ENCODE measurements at places on chromosomes 12 and 14.
A peak's percentile ranks its signal among the peaks of the same experiment; 100 is the strongest.

- no peak for DNase-seq
Measured at GRCh38 chr12:103102225-103102744, 144.8 kb downstream of the ASCL1 start.

- DNase-seq, result no peak
Measured at GRCh38 chr12:19689801-19690472, 250.6 kb downstream of the AEBP2 start.

- DNase-seq, result no peak
Measured at GRCh38 chr14:91848504-91849001, 18.8 kb downstream of the TC2N start.

- DNase-seq, result no peak
Measured at GRCh38 chr12:47364261-47364660, 284.5 kb upstream of the AMIGO2 start.

DNA sequence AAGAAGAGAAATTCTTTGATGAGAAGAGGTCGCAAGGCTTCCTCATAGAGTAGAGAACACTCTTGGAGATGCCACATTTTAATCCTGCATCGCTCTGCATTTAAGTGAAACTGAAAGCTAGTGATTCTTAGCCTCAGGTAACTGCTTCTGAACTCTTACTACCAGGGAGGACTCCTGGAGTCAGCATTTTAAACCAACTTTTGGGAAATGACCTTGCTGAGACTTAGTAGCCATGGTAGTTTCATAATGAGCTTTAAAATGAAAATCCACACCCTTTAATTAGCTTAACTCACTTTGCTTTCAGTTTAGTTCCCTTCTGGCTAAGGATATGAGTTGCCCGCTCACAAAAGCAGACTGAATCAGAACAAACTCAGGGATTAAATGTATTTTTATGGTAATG lies 80.3 kb downstream of the SYNE2 start:
- DNase-seq, result no peak

DNA sequence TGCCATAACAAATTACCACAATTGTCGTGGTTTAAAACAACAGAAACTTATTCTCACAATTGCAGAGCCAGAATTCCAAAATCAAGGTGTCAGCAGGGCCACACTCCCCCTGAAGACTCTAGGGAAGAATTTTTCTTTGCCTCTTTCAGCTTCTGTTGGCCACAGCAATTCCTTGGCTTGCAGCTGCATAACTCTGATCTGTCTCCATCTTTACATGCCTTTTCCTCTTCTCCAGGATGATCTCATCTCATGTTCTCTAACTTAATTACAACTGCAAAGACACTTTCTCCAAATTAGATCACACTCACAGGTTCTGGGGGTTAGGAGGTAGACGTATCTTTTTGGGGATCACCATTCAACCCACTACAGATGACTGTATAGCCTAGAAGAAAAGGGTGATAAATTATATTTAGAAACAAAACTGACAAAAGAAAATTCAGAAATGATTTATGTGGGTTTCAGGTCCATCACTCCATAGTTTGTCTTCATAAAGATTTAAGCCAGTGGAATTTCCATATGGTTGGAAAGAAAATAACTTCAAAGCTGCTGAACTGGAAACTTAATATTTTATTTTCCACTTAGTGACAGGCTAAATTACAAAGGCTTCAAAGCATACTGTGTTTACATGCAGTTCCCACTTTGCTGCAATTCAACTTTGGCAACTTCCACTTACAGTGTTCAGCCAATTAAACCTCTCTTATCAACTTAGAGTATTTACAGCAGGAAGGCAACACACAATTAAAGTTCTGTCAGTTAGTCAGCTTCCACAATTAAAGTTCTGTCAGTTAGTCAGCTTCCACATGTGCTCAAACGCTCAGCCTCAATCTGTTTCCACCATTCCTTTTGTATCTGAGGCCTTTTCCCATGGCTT lies 213.3 kb downstream of the EPS8 start:
- DNase-seq, result no peak

- DNase-seq, result no peak
Measured at GRCh38 chr14:96309896-96310330, 53.2 kb downstream of the ATG2B start.

- peak; percentile 39 for DNase-seq
Measured at GRCh38 chr14:77593501-77593961, 22.9 kb downstream of the SPTLC2 start.

GRCh38 chr14:77151245-77151644 lies 9.7 kb upstream of the ZDHHC22 start:
- DNase-seq, result peak; percentile 19

Measured in M059J (cell line).